ENCODE measurements at places on chromosomes 16 and 17.

DNA sequence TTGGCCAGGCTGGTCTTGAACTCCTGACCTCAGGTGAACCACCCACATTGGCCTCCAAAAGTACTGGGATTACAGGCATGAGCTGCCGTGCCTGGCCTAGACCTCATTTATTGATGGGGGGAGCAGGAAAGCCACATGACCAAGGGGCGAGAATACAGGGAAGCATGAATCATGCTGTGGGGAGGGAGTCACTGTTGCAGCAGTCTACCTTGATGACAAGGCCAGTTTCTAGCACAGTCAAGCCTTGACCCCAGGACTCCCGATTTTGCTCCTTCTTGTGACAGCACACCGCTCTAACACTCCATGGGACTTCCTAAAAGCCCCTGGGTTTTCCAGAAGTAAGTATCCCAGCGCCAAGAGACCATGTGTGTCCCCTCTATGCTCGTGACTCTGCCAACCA is 42.9 kb upstream of the IRF8 start:
- DNase-seq, result no peak

DNA sequence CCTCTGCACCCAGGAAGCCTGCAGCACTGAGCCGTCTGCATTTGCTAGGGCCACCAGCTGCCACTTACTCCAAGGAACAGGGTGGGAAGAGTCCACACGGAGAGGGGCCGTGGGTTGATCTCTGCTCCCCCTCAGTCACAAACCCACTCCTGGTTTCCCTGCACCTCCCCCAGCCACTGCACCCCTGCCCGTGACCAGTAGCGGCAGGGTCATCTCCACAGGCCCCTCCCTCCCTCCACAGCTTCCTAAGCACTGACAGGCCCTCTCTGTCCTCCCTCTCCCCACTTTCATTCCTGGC is 75.2 kb downstream of the RBFOX3 start:
- no peak for DNase-seq

GRCh38 chr17:70355185-70355584 is 185.9 kb downstream of the KCNJ2 start:
- DNase-seq, result no peak

DNA sequence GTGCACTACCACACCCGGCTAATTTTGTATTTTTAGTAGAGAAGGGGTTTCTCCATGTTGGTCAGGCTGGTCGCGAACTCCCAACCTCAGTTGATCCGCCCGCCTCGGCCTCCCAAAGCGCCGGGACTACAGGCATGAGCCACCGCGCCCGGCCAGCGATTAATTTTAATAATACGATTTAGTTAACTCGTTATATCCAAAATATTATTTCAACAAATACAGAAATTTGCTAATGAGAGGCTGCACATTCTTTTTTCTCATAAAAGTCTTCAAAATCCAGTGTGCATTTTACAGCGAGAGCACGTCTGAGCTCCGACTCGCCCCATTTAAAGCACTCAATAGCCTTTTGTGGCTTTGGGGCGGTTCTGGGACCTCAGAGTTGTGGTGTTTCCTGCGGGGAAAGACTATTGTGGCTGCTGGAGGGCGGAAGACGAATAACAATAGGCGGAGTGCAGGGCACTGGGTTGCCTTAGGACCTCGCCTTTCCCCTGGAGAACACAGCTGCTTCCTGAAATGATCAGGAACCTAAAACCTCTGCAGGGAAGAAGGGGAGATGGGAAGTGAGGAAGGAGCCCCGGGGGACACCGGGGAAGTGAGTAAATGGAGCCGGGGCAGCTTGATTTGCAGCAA is 2.9 kb upstream of the ZSCAN10 start:
- no peak for DNase-seq

- no peak for DNase-seq
These were observed 454 bp downstream of the CCDC40 start for GRCh38 chr17:80036715-80037477.

DNA sequence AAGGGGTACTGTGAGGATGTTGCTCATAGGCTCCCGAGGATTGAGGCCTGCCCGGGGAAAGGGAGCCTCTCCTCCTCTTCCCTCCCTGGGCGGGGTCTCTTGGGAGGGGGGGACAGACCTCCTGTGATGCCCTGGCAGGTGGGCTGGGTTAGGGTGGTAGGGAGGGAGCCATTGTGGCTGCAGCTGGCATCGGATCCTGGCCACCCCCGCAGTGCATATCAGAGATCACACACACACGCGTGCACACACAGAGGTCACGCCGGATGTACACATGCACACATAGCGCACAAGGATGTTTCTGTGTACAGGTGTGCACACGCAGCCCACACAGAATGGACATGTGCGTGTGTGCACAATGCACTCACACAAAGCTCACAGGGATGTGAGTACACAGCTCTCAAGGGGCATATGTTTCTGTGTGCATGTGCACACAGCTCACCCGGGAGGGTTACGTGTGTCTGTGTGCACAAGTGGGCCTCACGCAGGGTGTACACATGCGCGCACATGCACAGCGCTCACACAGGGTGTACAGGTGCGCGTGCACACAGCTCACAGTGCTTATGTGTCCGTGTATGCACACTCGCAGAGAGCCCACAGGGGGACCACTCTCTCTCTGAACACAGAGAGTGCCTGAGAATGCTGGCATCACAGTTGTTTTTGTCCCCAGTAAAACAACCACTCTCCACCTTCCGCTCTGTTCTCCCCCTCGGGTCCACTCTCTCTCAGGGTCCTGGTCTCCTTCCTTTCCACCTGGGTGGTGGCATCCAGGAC is 2.4 kb downstream of the GJD3 start:
- no peak for DNase-seq

DNA sequence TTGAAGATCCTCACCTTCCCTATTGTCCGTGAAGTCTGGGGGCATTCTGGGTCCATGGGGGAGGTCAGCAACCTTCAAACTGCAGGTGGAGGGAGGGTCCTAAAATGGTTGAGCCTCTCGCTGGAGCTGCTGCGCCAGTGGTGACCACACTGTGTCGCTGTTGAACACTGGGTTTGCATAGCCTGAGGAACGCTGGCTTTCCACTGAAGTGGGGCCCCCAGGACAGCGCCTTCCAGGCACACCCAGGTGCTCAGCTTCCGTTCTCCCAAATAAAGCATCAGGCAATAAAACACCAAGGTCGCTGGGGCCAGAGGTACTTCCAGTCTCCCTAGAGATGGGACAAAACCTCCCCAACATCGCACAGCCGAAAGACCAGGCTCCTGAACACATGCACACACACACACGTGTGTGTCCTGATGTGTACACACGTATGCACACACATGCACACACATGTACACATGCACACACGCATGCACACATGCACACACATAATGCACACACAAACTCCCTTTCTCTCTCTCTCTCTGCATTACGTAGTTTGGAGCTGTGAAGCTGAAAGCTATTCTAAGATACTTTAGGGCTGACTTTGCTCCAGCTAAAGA is 120.6 kb downstream of the IRF8 start:
- no peak for DNase-seq

- no peak for DNase-seq
These were observed 1.8 kb downstream of the ITGAX start for GRCh38 chr16:31356566-31357323.

GRCh38 chr17:30443721-30444120 is 33.5 kb upstream of the GOSR1 start:
- no peak for DNase-seq

DNA sequence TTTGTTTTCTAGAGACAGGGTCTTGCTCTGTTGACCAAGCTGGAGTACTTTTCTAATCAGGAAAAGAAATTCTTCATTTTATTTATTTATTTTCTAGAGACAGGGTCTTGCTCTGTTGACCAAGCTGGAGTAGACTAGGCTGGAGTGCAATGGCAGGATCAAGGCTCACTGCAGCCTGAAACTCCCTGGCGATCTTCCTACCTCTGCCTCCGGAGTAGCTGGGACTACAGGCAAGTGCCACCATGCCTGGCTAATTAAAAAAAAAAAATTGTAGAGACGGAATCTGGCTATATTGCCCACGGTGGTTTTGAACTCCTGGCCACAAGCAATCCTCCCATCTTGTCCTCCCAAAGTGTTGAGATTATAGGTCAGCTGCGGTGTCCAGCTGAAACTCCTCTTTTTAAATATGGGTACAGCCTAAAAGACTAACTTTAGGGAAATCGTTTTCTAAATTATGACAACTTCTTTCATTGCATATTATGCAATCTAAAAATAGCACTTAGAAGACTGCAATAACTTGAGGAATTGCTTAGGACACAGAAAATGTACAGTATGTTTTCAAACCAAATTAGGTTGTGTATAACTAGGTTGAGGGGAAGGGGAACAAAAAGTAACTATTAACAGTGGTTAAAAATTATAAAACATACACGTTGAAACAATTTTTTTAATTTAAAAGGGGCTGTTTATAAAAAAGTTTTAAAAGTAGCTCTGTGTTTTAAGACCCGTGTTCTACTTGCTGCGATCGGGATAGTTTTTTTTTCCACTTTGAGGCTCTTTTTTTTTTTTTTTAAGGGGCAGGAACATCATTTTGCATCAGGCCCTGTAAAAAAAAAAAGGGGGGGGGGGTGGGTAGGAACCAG is 4.7 kb downstream of the PRAC1 start:
- no peak for DNase-seq

DNA sequence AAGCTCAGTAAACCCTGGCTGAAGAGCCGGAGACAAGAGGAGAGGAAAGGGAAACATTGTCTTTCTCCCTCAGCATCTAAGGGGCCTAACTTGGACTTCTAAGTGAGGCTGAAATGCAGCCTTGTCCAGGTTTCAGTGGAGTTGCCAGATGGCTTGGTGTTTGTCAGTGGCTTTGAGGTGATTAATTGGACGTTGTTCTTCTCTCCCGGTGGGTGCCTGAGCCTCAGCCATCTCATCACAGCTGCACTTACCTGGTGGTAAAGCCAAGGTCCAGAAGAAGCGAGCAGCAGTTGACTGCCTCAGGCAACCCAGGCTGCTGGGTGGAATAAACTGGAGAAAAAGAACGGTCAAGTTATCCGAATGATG is 202.2 kb upstream of the NLRP1 start:
- DNase-seq, result no peak

- DNase-seq, result no peak
These were observed 5.9 kb upstream of the ALKBH5 start for GRCh38 chr17:18177722-18178121.

GRCh38 chr16:89723279-89724250 is 2.2 kb downstream of the ZNF276 start:
- DNase-seq, result peak; percentile 72

DNA sequence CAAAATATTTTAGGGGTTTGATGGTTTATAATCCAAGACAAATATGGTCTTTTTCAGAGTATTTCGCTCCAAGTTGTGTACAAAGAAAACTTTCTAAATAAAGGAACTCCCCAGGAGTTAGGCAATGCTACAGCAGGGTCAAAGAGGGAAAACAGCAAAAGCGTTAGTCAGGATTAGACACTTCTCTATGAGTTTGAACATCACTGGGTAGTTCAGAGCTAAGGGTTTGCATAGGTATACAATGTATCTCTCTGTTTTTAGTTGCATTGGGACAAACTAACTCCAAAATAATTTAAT is 34.8 kb downstream of the FAM20A start:
- no peak for DNase-seq

- no peak for DNase-seq
These were observed 195.1 kb upstream of the DYNLRB2 start for GRCh38 chr16:80345701-80346100.

DNA sequence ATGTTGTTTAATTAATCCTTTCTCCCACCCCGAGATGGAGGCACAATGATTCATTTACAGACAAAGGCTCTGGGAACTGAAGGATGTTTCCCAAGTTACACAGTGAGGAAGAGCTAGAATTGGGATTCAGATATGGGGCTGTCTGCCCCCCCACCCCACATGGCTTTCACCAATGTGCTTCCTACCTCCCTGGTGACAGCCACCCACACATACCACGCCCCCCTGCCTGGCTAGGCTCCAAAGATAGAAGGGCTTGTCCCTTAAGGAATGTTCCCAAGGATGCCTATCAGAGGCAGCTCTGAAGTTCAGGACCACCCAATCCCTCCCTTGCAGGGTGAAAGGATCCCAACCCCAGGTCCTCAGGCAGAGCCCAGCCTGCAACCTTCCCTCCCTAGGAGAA is 32.9 kb downstream of the CFAP20 start:
- DNase-seq, result no peak

DNA sequence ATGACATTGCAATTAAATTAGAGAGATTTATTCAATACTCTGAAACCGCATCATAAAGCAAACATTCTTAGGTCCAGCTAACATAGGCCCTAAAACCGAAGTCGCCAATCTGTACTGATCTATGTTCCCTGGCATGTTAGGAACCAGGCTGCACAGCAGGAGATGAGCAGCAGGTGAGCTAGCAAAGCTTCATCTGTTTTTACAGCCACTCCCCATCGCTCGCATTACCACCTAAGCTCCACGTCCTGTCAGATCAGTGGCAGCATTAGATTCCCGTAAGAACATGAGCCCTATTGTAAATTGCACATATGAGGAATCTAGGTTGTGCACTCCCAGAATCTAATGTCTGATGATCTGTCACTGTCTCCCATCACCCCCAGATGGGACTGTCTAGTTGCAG is 91.5 kb downstream of the PARN start:
- no peak for DNase-seq

- no peak for DNase-seq
These were observed 1.9 kb downstream of the NAGLU start for GRCh38 chr17:42537826-42538451.

DNA sequence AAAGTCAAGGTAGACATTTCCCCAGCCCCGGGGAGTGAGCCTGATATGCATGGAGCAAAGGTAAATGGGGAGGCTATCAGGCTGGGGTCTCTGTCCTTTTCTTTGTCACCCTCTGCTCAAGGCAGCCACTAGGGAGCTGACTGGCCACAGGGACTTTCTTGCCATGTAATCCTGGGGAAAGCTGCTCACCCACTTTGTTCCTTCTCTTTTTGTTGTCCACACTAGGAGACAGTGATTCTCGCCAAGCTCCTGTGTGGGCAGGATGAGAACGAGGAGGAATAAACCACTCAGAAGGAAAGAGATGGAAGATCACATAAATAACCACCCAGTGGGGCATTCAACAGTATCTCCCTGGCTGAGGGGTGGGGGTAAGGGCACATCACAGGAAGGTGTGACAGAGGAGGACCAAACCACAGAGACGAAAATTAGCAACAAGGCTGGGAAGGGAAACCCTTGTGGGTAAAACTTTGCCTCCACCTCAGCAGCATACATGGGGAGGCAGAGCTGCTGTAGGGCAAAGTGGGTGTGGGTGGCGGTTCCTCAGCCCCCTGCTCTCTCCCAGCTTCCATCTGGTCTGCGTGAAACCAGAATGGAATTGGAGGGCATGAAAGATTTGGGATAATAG is 26.2 kb upstream of the CCL1 start:
- no peak for DNase-seq

DNA sequence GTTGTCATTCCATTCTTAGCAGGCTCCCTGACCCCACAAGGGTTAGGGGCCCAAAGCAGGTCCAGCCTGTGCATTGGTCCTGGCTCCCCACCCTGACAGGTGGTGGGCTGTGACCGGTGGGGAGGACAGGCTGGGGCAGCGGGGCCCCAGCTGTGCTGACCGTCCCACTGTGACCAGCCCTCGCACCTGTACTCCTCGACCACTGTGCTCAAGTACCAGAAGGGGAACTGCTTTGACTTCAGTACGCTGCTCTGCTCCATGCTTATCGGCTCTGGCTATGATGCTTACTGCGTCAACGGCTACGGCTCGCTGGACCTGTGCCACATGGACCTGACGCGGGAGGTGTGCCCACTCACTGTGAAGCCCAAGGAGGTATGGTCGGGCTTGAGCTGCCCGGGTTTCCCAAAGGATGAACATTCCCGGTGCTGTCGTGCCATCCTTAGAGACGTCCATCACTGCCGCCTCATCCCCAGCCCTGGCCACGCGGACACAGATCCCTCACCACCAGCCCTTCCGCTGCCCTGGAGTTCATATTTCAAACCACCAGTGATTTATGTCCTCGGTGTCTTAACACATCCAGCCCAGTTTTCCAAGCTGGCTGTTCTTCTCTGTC is 7.3 kb downstream of the DRC7 start:
- no peak for DNase-seq

- DNase-seq, result no peak
These were observed 972 bp upstream of the ADCY9 start for GRCh38 chr16:4117250-4117578.

Measured in stimulated activated CD8-positive, alpha-beta memory T cell treated with anti-CD3 and anti-CD28 coated beads, Interleukin-2, amount 100 ng/mL, for 1 hour (primary cell).